Left ventricle myocardium superior (tissue), 1 donor: ENCODE measurements at places on chromosomes 2 and 18.

- DNase-seq = no peak
These were observed 372.1 kb upstream of the MYT1L start for GRCh38 chr2:2703172-2703571.

- no peak for DNase-seq
These were observed 82.0 kb downstream of the NRP2 start for GRCh38 chr2:205764270-205764746.

DNA sequence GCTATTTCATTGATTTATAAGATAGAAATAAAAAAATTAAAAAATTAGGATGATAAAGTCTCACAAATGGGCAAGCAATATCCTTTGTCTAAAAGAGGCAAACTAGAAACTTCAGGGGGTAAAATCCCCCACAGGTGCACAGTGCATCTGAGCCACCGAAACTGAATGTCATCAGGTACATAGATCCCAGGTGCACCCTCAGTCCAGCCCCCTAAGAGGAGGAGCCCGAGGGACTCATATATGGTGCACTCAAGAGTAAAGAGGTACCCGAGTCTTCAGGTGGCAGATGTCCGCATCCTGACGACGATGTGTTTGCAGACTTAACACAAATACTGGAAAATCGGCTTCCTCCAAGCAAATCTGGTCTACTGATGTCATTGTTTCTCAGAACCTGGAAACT, 11.3 kb downstream of the QPCT start:
- no peak for DNase-seq

DNA sequence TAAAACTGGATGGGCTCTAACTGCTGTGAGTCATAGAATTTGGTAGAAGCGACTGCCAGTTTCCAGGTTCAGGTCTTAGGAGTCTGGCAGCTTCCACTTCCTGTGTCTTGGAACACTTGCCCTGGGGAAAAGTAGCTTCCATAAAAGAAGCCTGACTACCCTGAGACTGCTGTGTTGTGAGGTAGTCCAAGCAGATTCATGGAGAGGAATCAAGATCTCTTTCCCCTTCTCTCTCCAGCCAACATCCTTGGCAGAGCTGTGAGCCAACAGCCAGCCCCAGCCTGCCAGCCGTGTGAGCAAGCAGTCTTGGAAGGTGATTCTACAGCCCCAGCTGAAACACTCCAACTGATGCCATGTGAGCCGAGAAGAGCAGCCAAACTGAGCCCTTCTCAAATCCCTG, 33.7 kb downstream of the SLC20A1 start:
- DNase-seq = peak; percentile 32

- DNase-seq = no peak
These were observed 47.1 kb upstream of the ZNF519 start for GRCh38 chr18:14179306-14179705.

DNA sequence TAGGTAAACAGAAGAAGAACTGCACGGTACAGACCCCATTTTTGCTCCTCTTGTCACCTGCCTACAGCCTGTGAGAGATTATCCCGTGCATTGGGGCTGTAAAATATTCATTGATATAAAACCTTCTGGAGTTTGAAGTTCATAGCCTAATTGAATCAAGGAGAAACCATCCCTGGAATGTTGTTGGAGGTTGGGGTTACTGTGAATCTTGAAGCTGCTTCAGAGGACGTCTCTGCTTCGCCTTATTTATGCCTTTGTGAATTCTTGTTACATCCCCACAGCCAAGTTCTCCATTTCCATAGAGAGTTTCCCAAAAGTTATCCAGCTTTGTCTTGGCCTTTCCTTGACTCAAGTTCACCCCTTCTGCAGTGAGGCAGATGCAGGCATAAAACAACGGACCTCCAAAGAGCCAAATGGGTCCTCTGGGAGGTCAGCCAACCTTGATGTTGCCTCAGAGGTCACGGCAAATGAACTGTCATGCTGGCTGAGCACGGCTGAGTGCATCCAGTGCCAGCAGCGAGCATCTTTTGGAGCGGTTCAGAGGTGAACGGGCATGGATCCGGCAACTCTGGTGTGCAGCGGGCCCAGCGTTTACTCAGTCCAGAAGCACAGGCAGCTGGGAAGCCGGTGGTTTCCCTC, 317.6 kb downstream of the PRKCE start:
- no peak for DNase-seq

DNA sequence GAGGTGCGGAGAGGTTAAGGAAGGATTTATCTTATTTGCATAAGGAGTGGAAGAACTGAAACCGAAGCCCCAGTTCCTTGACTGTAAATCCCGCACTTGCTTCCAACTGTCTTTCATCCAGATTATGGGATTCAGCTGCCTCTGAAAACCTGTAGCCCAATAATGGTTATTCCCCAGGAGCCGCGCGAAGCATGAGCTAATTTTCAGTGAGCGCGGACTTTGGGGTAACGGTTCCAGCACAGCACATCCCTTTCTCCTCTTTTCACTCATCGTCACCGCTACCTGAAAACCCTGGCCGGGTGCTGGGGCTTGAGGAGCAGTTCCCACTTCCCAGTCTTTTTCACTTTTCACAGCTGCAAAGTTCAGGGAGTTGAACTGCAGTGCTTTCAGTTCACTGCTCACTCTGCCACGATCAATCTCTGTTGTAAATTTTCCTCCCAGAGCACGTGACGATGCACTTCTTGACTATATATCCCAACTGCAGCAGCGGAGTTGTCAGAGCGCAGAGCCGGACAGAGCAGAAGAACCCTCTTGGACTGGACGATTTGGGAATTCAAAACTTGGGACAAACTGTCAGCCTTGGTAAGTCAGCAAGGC, at the start of gene KCNE4:
TSS of gene KCNE4 (plus strand) at position 498 of the 597 bp plus-strand sequence. CDS start 641 bp downstream, outside the sequence.
- DNase-seq = peak; percentile 36

- no peak for DNase-seq
These were observed 249.8 kb downstream of the NBAS start for GRCh38 chr2:15311201-15311907.
